ENCODE measurements at places on chromosomes 5 and 9.

- DNase-seq = no peak
Measured at GRCh38 chr5:42461033-42461432, 37.8 kb downstream of the GHR start.

DNA sequence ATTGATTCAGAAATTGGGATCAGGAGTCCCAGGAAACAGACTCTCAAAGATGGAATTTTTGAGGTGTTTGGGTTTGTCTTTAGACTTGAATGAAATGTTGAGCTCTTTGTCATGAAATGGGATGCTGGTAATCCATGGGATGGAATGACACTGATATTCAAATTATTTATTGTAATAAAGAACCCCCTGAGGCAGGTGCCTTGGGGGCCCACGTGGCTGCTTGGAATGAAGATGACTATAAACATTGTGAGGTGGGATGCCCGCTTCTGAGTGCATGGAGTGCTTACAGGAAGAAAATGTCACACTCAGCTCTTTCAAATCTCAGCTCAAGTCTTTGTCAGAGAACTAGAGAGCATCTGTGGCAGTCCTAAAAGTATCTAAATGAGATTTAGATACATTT lies 9.6 kb upstream of the C1QTNF2 start:
- DNase-seq = no peak

GRCh38 chr5:39605588-39606575 lies 181.1 kb upstream of the DAB2 start:
- DNase-seq = no peak

- DNase-seq = no peak
Measured at GRCh38 chr9:4168526-4168925, 131.3 kb downstream of the GLIS3 start.

DNA sequence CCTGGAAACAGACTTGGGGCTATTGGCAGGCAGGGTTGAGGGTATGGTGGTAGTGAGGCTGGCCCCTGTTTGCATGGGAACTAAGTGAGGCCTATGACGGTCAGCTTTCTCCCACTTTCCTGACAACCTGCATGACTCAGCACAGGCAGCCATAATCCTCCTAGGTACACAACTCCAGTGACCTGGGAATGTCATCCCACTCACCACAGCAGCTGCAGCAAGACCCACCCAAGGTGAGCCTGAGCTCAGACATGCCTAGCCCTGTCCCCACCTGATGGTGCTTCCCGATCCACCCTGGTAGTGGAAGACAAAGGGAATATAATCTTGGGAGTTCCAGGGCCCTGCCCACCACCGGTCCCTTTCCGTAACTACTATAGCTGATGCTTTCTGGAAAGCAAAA lies 178.7 kb downstream of the NDUFS4 start:
- DNase-seq = no peak

DNA sequence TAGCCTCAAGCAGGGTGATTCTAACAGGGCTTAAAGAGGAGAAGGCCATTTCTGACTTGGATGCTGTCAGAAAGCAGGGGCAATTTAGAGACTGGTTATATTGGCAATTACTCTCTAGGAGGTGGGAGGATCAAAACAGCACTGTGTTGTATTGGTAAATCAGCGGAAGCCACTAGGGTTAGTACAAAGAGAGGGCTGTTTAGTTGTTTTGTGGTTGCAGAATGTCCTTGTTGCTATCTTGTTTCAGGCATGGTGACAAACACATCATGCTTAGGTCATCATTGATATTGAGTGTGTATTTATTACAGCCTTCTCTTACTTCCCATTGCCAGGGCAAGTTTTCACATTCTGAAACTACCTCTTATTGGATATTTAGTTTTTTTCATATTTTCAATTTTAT lies 165.3 kb downstream of the TAF11L14 start:
- no peak for DNase-seq

- no peak for DNase-seq
Measured at GRCh38 chr9:69139596-69139995, 34.5 kb upstream of the TJP2 start.

DNA sequence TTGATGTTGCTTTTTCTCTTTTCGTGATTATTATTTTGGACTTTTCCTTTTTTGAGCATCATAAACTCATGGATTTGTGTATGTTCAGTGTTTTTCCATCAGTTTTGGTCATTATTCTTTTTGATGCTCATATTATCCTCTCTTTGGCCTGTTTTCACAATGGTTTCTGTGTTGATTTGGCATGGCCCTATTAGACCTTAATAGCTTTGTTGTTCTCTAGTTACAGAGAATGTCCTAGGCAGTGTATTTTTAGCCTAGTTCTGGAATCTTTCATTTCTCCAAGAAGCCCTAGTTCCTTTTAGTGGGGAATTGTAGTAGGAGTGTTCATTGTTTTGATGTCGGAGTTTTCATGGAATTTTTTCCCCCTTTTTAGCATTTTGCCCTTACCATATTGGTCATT lies 41.3 kb upstream of the ROPN1L start:
- DNase-seq = no peak

GRCh38 chr5:44691802-44692201 lies 116.9 kb upstream of the MRPS30 start:
- DNase-seq = no peak

- no peak for DNase-seq
Measured at GRCh38 chr9:76153339-76153738, 240.9 kb downstream of the RFK start.

- DNase-seq = no peak
Measured at GRCh38 chr9:33737811-33738606, 57.4 kb upstream of the PRSS3 start.

- no peak for DNase-seq
Measured at GRCh38 chr5:55636683-55637082, 75.4 kb downstream of the SLC38A9 start.

DNA sequence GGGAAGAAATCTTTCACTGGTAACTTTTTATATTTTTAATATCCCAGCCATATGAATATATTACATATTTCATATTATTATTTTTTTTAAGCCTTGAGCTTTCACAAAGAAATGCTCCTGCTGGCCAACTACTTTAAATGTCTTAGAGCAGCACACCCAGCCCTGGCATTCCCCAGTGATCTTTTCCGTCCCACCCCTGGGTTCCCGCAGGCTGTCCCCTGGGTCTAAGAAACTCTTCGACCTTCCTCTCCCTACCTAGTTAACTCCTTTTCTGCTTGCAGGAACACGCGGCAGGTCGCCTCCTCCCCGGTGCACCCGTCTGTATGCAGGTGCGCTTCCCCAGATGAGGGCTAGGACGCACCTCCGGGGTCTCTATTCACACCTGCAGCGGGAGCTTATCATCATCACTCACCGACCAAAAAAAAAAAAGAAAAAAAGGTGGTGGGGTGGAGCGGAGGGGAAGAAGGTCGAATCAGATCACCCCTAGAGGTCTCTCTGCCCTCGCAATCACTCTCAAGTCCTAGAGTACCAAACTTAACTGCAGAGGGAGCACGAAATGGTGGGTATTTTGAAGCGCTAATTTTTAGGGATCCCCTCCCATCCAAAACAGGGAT lies 696 bp downstream of the ZFP62 start:
- DNase-seq = no peak
